Inflammatory macrophage treated with lipopolysaccharide for 4 hours (primary cell): ENCODE measurements at places on chromosomes 16 and 17.

DNA sequence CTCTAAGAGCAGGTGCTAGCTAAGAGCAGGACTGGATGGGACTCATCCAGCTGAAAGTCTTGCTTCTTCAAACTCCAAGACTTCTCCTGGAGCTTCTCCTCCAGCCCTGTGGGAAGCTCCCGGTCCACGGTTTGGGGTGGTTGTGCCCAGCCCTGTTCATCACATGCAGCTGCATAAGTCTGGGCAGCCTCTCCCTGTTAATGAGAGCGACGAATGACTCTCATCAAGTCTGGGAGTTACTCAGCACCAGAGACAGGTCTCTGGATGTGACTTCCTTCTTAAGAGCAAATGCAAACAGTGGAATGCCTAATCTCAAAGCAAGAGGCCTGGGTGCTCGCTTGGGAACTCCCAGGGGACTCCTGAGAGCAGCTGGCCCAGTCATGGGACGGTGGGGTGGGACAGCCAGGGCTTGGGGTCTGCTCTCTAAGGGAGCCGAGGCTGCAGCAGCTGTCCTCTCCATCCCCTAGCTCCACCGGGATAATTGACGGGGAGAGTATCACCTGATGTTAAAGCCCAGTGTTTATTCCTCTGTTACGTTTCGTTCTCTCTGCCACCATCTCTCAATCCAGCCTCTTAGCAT lies 35.3 kb upstream of the CRHR1 start:
- DNase-seq: no peak

- DNase-seq: peak; percentile 80
These were observed 57.1 kb upstream of the WSB1 start for GRCh38 chr17:27236717-27237315.

DNA sequence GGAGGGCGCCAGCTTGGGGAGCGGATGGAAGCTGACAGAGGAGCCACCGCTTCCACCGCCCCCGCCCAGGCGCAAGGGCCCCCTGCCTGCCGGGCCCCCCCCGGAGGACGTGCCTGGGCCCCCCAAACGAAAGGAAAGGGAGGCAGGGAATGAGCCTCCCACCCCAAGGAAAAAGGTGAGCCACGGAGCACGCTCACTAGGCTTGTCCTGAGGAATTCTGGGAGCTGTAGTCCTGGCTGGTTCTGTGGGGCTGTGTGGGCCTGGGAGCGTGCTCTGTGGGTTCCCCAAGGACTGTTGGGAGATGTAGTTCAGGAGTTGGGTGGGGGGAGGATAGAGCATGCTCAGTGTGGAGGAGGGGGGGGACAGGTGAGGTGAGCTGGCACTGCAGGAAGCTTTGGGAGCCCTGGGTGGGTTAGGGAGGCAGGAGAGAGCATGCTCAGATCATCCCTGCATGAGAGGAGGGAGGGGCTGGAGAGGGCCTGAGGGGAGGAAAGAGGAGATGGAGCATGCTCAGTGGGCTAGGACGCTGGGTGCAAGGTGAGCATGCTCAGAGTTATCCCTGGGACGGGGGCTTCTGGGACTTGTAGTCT lies 4.5 kb downstream of the FBXL19 start:
- DNase-seq: peak; percentile 29

- DNase-seq: no peak
These were observed 28.4 kb upstream of the TMC5 start for GRCh38 chr16:19389246-19389645.

DNA sequence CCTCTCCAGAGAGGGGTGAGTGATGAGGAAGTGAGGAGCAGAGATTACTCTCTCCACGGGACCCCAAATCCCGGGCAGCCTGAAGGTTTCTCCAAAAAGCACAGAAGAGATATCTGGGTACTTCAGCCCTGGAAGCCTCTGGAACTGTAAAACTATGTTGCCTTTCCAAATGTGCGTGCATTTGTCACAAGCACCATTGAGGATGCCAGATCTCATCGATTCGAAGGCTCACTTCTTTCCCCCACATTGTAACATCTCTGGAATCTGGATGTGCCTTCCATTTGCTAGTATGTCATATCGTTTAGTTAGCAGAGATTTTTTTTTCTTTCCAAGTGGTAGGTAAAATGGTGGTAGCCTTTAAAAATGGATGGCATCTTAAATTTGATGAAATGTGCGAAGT lies 45.8 kb downstream of the ABCC12 start:
- DNase-seq: no peak

GRCh38 chr16:69348222-69348621 lies 3.4 kb downstream of the TMED6 start:
- DNase-seq: no peak

GRCh38 chr17:80427366-80428282 lies 12.7 kb downstream of the ENDOV start:
- no peak for DNase-seq

DNA sequence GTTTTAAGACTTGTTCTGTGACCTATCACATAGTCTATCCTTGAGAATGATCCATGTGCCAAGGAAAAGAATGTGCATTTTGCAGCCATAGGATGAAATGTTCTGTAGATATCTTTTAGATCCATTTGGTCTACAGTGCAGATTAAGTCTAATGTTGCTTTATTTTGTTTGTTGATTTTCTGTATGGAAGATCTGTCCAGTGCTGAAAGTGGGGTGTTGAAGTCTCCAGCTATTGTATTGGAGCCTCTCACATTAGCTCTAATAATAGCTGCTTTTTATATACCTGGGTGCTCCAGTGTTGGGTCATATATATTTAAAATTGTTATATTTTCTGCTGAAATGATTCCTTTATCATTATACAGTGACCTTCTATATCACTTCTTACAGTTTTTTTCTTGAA lies 155.6 kb upstream of the MON1B start:
- DNase-seq: no peak

DNA sequence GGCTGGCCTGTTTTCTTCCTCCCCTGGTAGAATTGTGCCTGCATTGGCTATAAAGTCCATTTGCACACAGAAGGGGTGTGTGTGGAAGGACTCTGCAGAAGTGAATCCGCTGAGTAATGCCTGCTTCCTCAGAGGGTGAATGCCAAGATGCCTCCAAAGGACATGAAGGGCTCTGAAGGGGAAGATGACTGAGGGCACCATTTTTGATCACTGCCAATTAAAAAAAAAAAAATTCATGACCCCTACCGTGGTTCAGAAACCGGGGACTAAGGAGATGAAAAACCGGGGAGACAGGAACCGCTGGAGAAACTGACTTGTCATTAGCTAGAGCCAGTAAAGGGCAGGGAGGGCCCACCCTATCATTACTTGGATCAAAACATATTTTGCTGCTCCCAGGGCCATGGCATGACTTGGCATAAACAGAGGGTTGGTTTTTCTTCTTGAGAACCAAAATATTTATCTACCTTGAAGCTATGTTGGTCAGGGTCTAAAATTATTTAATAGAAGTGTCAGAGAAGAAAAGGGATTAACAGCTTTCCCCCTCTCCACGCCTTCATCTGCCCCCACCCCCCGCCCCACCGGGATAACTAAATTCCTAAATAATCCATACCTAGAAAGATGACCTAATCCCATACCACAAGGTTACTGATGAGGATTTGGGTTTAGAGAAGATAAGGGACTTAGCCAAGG lies 3.6 kb upstream of the USP7 start:
- peak; percentile 83 for DNase-seq

- DNase-seq: peak; percentile 64
These were observed 50.9 kb upstream of the CLEC3A start for GRCh38 chr16:77971306-77972061.

GRCh38 chr17:65444049-65444448 lies 117.4 kb downstream of the AXIN2 start:
- no peak for DNase-seq

GRCh38 chr16:55207693-55208428 lies 116.1 kb upstream of the IRX6 start:
- DNase-seq: no peak

GRCh38 chr16:46843898-46844642 lies 13.1 kb upstream of the C16orf87 start:
- peak; percentile 21 for DNase-seq

GRCh38 chr17:56653877-56654276 lies 60.4 kb downstream of the NOG start:
- DNase-seq: peak; percentile 75

- no peak for DNase-seq
These were observed 1.8 kb upstream of the TELO2 start for GRCh38 chr16:1491327-1491726.

- no peak for DNase-seq
These were observed 2.5 kb upstream of the SPATA32 start for GRCh38 chr17:45264430-45264829.

- peak; percentile 9 for DNase-seq
These were observed 71.8 kb downstream of the ABHD15 start for GRCh38 chr17:29495011-29495410.
